ENCODE measurements at places on chromosomes 11 and 22.
A peak's percentile ranks its signal among the peaks of the same experiment; 100 is the strongest.

DNA sequence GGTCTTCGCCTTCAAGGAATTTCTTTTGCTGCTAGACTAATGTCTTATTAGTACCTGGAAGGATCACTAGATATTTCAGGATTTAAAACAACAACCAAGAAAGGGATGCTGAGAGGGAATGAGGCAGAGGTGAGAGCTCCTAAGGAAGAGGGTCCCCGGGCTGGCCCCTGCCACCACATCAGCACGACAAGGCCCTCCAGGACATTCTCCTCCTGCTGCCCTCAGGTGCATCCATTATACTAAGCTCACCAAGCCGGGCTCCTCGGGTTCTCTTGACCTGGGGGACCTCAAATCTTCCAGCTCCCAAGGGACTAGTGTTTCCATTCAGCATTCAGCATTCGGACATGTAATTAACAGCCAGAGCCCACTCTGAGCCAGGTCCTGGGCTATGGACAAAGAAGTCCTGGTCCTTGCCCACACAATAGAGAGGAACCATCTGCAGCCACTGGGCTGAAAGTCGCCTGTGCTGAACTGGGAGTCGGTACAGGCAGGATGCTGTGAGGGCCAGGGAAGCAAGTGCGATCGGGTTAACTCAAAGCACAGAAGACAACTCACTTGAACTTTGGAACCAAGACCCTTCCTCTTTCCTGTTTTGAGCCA, 29.4 kb upstream of the OAF start:
- no peak for DNase-seq

DNA sequence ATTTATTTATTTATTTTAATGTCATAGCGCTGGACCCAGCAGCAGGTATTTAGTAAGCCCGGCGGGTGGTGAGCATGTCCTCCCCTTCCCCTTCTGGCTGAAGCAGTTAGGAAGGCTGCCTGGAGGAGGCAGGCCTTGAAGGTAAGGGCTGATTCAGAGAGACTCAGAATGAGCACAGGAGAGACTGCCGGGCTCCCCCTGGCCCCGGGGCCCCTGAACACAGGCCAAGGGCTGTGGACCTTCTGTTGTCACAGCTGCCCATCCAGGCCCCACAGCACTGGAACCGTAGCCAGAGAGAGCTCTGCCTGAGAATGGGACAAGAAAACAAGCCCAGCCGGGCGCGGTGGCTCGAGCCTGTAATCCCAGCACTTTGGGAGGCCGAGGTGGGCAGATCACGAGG, 52.8 kb downstream of the KCNJ4 start:
- no peak for DNase-seq

DNA sequence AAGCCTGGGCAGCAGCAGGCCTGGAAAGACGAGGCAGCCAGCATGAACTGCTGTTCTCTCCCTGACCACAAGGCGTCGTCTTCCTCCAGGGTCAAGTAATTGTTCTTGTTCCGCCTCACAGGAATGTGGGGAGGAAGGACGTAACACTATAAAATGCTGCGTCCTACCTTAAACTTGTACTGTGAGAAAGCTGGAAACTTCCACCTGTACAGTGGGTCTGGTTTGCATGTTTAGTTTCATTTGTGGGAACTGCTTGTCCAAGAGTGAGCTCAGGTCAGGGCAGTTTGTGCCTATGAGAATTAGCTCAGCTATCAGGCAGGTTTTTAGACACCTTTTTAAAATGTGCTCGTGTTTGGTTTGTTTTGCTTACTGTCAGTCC, 55.2 kb downstream of the PANX1 start:
- DNase-seq = peak; percentile 65

- peak; percentile 76 for DNase-seq
Measured at GRCh38 chr11:35009191-35009943, 92.9 kb downstream of the PDHX start.

- DNase-seq = peak; percentile 30
Measured at GRCh38 chr22:46336119-46337078, 885 bp downstream of the TRMU start.

GRCh38 chr11:111908639-111909305, 2.8 kb downstream of the CRYAB start:
- no peak for DNase-seq

GRCh38 chr11:117898059-117898458, 21.6 kb upstream of the FXYD6 start:
- DNase-seq = no peak

- DNase-seq = peak; percentile 60
Measured at GRCh38 chr11:2929950-2930703, 907 bp upstream of the PHLDA2 start.

DNA sequence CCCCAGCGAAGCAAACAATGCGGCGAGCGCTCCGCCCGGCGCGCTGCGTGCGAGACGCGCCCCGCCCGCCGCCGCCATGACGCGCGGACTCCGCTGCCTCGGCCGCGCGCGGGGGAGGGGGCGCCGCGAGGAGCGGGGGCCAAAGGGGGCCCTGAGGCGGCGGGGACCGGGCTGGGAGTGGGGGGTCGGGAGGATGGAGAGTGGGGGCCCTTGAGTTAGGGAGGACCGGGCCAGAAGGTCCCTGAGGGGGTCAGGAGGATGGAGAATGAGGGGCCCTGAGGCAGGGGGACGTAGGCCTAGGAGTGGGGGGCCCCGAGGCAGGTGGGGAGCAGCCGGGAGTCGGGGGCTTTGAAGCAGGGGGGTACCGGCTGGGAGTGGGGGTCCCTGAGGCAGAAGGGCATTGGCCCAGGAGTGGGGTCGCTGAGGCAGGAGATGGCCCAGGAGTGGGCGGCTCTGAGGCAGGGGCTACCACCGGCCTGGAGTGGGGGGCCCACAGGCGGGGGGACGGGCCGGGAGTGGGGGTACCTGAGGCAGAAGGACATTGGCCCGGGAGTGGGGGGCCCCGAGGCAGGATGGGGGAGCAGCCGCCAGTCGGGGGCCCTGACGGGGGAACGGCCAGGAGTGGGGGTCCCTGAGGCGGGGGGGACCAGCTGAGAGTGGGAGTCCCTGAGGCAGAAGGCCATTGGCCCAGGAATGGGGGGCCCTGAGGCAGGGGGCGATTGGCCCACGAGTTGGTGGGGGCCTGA, at the start of gene BRD1:
Gene BRD1, minus strand, starts transcription at position 21 of the 746 bp plus-strand sequence. CDS start 3,556 bp downstream, outside the sequence.
- DNase-seq = peak; percentile 69

- DNase-seq = peak; percentile 39
Measured at GRCh38 chr11:129637983-129638776, 177.5 kb upstream of the TMEM45B start.

DNA sequence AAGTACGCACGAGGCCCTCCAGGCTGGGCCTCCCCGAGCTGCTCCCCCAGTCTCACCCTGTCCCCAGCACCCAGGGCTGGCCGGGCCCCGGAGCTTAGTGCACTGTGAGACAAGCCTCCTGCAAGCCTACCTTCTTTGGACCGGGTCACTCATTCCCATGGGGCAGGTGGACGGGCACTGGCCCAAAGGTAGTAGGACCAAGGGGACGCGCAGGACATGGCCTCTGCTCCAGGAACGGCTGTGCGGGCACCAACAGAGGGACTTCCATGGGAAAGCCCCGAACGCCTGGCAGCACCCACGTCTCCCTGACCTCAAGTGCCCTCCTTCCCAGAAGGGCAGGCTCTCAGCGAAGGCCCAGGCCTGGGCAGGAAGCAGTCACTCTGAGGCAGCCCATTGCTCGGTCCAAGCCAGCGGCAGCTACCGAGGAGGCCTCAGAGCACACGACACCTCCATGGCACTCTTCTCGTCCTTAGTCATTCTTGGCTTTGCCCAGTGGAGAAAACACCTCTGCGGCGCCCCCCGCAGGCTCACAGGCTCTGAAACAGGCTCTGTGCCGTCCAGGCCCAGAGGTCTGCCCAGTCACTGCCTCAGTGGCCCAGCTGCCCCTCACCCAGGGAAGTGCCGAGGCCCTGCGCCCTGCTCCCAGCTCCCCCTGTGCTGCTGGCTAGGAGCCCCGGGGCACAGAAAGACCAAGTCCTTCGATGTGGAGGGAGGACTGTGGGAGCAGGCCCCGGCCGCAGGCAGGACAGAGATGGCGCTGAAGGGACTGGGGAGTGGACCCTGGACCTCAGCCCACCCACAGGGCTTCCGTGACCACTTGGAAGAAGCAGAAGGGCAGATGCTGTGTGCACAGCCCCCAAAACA, 3.8 kb downstream of the MOB2 start:
- DNase-seq = no peak

GRCh38 chr22:35328472-35328885, 28.8 kb downstream of the TOM1 start:
- no peak for DNase-seq

DNA sequence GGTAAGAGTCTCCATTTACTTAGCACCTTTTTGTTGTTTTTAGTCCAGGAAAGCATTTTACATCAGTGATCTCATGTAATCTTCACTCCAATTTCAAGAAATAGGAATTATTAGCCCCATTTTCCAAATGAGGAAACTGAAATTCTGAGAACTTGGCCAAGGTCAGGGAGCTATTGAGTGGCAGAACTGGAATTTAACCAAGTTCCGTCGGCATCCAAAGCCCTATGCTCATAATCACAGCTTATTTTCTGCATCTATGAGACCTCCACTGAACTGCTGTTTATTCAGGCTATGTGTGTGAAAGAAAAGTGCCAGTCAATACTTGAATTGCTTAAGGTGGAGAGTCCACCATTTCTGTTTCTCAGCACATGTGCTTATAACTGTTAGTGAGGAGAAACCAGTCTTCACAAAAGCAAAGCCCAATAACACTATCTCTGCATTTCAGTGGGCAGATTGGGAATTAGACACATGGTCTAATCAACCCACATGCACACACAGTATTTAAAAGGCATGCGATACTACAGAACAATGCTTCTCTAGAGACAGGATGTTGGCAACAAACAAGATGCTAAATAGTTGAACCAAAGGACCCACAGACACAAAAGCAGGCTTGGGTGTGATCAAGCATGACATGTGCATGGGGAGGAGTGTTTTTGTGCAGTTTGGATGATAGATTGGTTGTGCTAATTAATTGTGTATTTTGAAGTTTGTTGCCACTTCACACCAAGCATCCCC, 780.6 kb downstream of the OPCML start:
- no peak for DNase-seq
